ENCODE measurements at places on chromosomes 1 and 21.

- DNase-seq: no peak
These were observed 29.6 kb downstream of the RGL1 start for GRCh38 chr1:183834568-183834967.

GRCh38 chr1:203098914-203099520 is 13.2 kb upstream of the MYOG start:
- no peak for DNase-seq

DNA sequence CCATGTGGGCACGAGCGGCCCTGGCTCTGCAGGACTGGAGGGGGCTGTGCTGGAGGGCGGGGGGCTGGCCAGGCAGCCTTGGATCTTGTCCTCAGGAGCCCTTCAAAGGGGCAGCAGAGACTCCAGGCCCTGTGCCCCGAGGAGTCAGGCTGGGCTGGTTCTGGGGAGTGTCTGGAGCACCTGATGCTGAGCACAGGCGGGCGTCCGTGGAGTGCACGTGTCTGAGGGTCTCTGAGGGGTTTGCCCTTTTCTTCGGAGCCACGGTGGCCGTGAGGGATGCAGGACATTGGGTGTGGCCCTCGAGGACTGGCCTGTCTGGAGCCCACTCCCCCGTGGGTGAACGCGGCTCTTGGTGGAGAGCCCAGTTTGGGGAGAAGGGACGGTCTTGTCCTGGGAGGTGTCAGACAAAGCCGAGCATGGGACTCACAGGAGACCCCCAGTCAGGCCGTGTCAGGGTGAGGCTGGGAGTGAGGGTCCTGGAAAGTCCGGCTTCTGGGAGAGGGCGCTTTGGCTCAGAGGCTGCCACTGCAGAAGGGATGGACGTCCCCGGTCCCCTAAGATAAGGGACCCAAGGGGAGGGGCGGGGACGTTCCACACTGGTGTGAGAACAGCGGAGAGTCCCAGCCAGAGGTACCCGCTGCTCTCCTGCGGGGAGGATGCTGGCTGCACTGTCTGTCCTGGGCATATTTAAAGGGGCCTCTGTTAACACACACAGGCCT is 60.8 kb downstream of the COL18A1 start:
- no peak for DNase-seq

DNA sequence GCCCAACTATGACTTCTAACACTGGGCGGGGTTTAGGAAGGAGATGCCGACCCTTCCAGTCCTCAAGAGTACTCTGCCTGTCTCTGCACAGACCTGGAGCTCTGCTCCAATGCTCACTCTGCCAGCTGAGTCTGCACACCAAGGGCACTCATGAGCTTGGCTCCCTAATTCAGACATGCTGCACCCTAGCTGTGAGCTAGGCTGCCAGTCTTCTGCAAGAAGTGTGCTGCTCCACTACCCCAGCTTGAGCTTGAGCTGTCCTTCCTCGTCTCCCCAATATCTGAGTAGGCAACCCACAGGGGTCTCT is 13.2 kb downstream of the TP53BP2 start:
- no peak for DNase-seq

DNA sequence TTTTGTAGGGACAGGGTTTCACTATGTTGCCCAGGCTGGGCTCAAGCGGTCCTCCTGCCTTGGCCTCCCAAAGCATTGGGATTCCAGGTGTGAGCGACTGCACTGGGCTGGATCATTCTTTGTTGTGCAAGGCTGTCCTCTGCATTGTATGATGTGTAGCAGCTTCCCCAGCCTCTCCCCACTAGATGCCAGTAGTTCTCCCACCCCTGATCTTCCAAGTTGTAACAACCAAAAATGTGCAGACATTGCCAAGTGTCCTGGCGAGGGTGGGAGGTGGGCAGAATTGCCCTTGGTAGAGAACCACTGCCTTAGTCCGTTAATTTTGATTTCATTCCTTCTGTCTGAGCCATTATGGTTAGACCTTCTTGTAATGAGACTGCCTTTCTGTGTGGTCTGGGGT is 7.2 kb downstream of the GALNT2 start:
- no peak for DNase-seq

- no peak for DNase-seq
These were observed 291.4 kb downstream of the LRRC40 start for GRCh38 chr1:69913977-69914376.

GRCh38 chr1:66532214-66532613 is 1.7 kb upstream of the SGIP1 start:
- no peak for DNase-seq

GRCh38 chr1:2429780-2430591 is 17.6 kb upstream of the PEX10 start:
- no peak for DNase-seq

- DNase-seq: no peak
These were observed 29.3 kb downstream of the SLC5A9 start for GRCh38 chr1:48251821-48252220.

GRCh38 chr1:192516776-192517297 is 58.7 kb upstream of the RGS1 start:
- peak; percentile 21 for DNase-seq

DNA sequence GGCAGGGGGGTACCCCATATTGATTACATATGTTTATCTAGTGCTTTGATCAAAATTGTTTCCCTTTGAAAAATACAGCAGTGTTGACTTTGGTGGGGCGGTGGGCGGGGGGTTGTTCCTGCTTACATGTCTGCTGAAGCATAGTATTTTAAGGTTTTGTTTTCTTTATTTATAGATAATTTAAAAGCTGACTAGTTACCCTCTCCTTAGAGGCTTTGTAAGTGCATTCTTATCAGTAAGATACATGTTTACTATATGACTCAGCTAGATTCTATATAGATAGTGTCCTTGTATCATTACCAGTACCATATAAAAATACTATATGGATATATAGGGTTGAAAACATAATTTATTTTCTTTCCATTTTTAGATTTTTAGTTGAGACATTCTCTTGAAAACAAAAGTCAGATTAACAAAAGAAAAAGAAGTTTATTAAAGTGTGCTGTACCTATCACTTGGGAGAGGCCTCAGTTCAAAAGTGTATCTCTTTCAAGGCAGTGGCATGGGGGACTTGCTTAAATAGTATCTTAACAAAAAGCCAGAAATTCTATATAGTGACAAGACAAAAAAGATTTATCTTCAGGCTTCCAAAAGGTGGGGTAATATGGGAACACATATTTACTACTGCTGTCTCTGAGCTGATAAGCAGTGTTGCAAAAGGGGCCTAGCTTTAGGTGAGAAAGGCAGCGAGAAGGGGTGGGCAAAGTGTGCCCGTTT is 79.0 kb downstream of the HS2ST1 start:
- no peak for DNase-seq

DNA sequence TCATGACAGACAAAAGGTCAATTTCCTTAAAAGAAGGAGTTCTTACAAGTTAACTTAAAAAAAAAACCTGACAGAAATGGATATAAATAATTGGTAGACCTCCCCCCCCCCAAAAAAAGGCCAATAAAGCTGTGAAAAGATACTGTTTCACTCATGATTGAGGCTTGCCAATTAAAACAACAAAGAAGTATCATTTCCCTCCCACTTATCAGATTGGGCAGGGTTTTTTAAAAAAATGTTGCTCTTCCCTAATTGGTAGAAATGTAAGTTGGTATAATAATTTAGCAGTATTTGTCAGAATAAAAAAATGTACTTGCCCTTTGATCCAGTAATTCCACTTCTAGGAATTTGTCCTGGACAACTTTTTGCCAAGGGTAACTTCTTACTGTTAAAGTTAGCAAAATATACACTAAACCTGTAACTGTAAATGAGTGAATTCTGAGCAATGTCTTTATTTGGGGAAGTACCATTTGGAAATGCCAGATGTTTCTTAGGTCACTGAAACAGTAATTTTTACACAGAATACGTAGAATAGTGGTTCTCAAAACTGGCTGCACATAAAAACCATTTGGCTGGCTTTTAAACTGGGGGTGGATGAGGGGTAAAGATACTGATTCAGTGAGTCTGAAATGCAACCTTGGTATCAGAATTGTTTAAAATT is 17.5 kb downstream of the RNF2 start:
- DNase-seq: no peak

GRCh38 chr1:21342961-21343838 is 52.9 kb upstream of the ECE1 start:
- no peak for DNase-seq

- DNase-seq: no peak
These were observed 322.0 kb downstream of the CAMTA1 start for GRCh38 chr1:7107109-7107830.

- no peak for DNase-seq
These were observed 95.6 kb upstream of the LBR start for GRCh38 chr1:225523263-225523950.

GRCh38 chr1:39987869-39988268 is 32.9 kb downstream of the MFSD2A start:
- no peak for DNase-seq

GRCh38 chr1:225933072-225933471 is 7.9 kb downstream of the LEFTY2 start:
- no peak for DNase-seq

GRCh38 chr1:15952317-15953258 is 23.3 kb downstream of the ZBTB17 start:
- no peak for DNase-seq

DNA sequence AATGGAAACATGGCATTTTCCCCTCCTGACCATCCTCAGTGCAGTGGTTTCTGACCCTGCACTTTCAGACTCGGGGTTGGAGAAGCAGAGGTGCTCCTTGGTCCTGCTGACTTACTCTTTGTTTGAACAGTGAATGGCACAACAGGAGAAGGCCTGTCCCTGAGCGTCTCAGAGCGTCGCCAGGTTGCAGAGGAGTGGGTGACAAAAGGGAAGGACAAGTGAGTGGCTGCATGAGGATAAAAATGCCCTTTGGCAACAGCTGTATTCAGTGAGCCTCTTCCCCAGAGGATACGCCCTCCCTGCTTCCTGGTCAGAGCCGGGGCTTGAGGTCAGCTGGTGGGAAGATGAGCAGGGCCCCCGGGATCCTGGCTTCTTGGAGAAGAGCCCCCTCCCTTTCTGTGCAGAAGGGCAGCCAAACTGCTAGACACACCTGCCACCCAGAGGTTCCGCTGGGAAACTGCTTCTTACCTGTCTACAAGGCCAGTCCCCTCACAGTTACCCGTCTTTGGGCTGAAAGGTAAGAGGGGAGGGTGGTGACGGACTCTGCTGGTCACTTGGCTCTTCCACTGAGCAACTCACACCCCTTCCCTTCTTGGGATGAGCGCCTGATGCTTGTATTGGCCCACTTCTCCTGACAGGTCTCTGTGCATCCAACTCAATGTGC is 16.6 kb downstream of the NPL start:
- DNase-seq: no peak

DNA sequence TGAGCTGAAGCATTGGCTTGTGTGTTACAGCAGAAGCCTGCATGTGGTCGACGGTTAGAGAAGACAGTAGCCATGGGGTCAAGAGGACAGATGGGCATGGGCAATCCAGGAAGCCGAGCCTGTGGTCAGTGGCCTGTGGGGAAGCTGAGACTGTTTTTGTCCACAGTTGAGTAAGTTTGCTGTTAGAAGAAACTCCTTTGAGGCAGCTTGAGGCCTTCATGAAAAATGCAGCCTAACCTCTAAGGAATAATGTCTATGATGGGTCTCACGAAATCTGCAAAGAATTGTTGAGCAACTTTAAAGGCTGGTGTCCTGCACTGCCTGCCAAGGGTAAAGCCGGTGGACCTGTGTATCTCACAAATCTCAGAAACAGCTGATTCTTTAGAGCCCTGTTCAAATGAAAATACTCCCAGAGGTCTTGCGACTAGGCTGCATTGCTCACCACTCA is 322.4 kb downstream of the SETD4 start:
- no peak for DNase-seq

GRCh38 chr21:17066006-17066405 is 446.8 kb upstream of the CXADR start:
- DNase-seq: no peak

DNA sequence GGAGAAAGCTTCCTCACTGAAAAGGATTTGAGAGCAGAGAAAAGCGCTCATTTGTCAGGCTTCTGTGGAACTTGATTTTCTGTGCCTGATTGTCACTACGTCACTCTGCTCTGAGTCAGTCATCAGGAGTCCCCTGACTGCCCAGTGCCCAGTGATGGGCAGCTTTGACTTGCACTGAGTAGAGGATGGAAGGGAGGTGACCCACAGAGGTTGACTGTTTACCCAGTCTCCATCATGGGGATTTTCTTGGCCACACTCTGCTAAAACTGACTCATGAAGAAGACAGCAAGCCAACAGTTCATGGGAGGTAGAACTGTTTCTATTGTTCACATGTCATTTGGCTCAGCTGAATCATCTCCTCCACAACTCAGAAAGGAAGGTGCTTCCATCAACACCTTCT is 82.1 kb upstream of the DUSP10 start:
- DNase-seq: no peak

GRCh38 chr1:234218078-234218477 is 155.2 kb upstream of the COA6 start:
- DNase-seq: no peak

- DNase-seq: no peak
These were observed 34.5 kb downstream of the ERO1B start for GRCh38 chr1:236247286-236247685.

DNA sequence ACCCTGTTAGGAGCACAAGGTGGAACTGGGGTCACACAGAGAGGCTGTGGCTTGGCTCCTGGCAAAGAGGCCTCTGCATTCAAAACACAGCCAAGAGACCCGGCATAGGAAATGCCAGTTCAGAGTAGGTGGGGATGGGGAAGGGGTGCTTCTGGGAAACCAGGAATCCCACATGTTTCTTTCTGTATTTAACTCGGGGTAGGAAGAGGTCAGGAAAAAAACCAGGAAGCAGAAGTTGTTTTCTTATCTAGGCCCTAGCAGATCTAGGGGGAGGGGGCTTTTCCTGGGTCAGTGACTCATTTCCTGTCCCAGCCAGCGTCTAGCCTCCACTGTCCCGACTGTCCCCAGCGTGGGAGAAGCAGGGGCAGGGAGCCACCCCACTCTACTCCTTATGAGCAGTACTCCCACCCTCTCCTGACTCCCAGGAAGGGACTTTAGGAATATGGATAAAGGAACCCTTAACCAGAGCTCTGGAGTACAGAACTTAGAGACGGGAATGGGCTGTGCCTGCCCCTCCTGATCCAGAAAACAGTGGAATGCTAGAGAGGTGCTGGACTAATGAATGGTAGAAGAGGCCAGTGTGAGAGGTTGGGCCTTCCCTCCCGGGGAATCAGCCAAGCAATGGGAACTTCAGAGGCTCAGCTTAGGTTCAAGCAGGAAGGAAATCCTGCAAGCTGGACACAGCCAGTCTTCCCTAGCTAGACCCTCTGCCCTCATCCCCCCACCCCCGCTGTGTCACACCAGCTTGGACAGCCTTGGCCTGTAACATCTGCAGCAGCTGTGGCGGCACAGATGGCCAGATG is 5.7 kb downstream of the FHL3 start:
- no peak for DNase-seq

- DNase-seq: no peak
These were observed 80.4 kb upstream of the EFHD2 start for GRCh38 chr1:15329104-15329820.

GRCh38 chr1:33836911-33837310 is 27.0 kb upstream of the HMGB4 start:
- DNase-seq: no peak

- DNase-seq: no peak
These were observed 33.3 kb downstream of the FOXD2 start for GRCh38 chr1:47471163-47471562.

- no peak for DNase-seq
These were observed 13.5 kb downstream of the TNFSF4 start for GRCh38 chr1:173193639-173194038.

- DNase-seq: no peak
These were observed 42.2 kb downstream of the ILDR2 start for GRCh38 chr1:166933140-166933539.

- DNase-seq: no peak
These were observed 358.8 kb downstream of the DPYD start for GRCh38 chr1:97562081-97562480.
